ENCODE measurements at places on chromosomes 11 and 22.

- DNase-seq, result no peak
Observed at GRCh38 chr11:85939099-85940015, 84.2 kb downstream of the CCDC83 start.

DNA sequence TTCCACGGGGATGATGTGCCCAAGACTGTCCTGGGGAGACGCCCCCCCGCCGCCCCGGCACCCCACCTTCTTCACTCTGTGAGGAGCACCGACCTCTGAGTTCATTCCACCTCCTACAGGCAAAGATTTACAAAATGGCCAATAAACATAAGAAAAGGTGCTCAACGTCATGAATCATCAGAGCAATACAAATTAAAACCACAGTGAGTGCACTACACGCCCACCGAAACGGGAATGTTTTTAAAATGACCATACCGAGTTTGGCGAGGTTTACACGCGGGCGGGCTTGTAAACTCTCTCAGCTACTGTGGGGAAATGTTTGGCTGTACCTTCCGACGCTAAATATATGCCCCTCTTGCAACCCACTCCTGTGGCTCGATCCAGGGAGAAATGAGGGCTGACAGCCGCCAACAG lies 7.9 kb downstream of the NPTXR start:
- DNase-seq, result no peak

DNA sequence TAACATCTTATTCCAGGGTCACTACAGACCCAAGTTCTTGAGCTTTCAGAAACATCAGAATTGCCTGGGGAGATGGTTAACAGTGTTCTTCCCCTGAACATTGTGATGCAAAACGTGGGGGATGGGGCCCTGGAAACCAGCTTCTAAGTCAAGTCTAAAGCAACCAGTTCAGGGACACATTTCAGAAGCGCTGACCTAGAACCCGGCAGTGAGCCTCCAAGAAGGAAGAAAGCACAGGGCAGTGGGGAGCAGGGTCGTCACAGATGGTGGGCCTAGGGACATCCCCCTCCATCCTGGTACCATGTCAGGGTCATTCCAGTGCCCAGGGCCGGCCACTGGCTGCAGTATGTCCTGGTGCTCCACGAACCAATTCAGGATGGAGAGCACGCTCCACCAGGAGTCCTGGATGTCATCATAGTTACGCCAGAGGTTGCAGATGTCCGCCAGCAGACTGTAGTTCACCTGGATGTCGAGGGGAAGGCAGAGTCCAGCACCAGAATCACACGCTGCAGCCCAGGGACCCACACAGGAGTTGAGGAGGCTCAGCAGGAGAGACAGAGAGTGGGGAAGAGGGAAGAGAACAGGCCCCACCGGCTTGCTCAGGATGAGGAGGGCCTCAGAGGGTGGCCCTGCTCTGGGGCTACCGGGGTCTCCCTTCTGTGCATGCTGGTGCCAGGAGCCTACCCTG lies 5.0 kb downstream of the NAGA start:
- DNase-seq, result no peak

DNA sequence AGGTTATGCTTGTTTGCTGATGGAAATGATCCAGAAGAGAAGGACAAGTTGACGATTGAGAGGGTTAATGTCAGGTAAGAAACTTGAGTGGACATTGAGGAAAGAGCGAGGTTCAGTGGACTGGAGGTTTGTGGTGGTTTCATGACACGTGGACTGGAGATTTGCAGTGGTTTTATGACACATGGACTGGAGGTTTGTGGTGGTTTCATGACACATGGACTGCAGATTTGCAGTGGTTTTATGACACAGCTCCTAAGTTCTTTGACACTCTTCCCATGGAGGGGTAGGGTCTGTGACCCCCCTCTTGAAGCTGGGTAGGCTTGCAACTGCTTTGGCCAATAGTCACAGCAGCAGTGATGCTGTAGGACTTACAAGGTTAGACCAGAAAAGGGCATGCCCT lies 5.4 kb upstream of the MAPK8IP2 start:
- DNase-seq, result no peak

DNA sequence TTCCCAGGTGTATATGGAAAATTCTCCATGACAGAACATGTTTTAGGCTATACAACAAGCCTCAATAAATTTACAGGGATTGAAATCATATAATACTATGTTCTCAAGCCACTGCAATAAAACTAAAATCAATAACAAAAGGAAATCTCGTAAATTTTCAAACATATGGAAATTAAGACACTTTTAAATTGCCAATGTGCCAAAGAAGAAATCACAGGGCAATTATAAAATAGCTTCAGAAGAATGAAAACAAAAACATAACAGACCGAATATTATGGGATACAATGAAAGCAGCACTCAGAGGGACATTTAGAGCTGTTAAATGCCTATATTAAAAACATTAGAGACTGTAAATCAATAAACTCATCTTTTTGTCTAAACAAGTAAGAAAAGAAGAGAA lies 555.7 kb upstream of the B3GAT1 start:
- no peak for DNase-seq

- DNase-seq, result no peak
Observed at GRCh38 chr11:70517988-70518907, 119.9 kb downstream of the CTTN start.

DNA sequence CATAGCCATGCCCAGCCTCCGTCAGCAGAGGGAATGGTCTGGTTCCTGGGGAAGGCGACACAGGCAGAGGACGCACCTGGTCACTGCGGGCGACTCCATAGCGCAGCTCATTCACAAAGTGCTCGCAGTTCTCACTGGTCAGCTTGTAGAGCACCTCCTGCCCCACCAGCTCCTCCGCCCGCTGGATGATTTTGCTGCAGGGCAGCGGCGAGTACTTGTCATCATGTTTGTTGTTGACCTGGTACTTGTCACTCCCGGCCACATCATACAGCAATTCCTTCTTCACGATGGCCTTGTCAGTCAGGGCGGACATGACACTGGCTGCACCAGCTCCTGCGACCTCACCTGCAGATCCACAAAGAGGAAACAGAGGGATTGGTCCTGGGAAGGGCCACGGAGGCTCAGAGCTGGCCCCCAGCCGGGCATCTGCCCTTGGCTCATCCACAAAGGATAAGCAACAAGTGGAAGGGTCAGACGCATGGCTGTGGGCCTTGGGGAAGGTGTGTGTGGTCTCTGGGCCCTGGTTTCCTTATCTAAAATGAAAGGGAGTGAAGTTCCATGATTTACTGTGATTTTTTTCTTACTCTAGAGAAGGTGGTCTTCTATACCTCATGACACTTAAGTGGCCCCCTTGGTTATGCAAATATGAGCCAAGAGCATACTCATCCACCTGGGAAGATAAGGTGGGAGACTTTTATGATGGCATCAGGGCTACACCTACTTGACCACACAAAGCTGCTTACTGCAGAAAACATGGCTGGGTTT lies 24.0 kb downstream of the PLAAT3 start:
- no peak for DNase-seq

DNA sequence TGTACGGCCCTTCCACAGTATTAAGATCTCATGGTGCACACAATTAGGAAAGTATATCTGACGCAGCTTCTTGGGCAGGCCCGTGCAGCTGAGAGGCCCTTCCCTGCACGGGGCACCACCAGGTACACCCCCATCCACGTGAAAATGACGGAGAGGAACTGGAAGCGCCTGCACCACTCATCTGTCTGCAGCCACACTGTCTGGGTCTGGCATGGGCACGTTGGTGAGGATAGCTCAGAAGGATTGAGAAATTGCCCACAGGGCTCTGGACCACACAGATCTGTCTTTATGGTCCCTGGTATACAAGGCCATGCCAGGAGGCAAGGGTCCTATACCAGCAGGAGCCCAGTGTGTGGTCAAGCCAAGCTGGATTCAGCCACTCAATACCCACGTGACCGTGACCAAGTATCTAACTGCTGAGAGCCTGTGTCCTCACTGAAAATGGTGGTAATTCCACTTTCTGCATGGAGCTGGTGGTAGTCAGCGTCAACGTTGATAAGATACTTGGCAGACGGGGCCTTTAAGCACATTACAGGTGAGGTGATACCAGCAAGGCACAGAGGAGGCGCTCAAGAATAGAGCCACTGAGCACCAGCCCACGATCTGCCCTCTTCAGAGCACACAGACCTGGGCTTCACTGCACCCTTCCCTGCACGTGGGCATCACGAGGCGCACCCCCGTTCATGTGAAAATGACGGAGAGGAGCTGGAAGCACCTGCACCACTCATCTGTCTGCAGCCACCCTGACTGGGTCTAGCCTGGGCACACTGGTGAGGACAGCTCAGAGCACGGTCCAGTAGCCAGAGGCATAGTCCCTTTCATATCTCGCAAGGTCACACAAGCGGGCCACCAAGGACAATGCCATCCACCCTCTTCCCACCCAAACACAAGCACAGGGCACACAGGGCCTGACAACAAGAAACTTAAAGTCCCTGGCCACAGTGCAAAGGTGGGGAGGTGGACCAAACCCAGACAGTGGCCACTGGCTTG lies 28.4 kb downstream of the SHANK2 start:
- DNase-seq, result no peak

- no peak for DNase-seq
Observed at GRCh38 chr11:60953781-60954180, 1.8 kb upstream of the SLC15A3 start.

- DNase-seq, result no peak
Observed at GRCh38 chr11:123428116-123428715, 1.9 kb upstream of the GRAMD1B start.

- DNase-seq, result no peak
Observed at GRCh38 chr11:10385696-10386095, 69.4 kb upstream of the AMPD3 start.

DNA sequence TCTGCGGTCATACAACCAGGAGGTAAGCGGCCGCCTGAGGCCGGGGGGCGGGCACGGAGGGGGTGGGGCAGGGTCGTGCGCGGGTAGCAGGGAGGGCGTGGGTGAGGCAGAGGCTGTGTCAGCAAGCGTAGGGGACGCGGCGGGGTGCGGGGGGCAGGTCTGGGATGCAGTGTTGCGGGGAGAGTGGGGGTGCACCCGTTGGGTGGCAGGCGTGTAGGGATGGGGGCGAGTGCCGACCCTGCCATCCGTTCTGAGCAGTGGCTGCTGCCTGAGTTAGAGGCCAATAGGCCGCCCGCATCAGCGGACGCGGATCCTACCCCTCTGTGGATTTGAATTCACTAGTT lies 1.4 kb downstream of the RIC8A start:
- DNase-seq, result no peak

DNA sequence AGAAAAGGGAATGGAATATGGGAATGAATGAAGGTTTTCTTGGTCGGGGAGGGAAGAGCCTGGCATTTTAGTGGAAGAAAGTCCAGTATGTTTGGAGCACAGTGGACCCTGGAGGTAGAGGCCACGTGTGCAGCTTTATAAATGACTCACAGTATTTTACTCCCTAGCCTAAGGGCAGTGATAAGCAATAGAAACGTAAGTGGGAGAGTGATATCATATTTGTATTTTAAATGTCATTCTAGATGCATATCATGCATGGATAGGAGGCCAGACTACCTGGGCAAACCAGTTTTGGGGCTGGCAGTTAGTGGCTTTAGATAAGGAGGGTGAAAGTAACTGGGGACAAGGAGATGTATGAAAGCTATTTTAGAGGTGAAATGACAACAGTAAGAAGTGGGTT lies 174.1 kb downstream of the ARHGAP42 start:
- DNase-seq, result no peak

DNA sequence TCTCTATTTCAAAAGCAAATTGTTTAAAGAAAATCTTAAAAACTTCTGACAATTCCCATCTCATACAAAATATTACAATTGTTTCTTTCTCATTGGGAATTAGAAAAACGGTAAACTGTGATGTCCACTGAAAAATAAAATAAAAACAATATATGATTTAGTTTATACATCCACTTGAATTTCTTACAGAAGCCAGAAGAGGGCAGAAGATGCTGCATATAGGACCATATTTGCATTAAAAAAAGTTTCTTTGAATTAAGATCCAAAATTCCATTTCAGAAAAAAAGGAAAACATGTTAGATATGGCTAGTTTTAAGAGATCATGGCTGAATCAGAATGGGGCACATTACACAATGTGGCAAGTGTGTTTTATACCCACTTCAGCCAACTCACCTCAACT lies 39.3 kb upstream of the LRRC4C start:
- DNase-seq, result no peak

DNA sequence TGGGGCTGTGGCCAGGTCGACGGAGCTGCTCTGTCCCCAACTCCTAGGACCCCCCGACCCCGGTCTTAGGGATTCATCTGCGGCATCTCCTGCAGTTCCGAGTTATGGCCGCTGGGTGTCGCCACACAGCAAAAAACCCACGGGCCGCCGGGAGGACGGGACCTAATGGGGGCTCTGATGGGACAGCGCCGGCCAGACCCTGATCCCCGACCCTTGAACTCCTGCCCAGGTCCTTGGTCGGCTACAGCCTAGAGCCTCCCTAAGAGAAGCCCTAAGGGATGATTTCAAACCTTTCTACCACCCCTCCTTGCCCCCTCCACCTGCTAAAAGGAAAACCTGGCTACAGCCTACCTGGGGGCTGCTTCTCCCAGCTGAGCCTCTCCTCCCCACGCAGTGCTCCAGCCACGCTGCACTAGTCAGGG lies 30.8 kb upstream of the LRRC10B start:
- DNase-seq, result peak; percentile 67

DNA sequence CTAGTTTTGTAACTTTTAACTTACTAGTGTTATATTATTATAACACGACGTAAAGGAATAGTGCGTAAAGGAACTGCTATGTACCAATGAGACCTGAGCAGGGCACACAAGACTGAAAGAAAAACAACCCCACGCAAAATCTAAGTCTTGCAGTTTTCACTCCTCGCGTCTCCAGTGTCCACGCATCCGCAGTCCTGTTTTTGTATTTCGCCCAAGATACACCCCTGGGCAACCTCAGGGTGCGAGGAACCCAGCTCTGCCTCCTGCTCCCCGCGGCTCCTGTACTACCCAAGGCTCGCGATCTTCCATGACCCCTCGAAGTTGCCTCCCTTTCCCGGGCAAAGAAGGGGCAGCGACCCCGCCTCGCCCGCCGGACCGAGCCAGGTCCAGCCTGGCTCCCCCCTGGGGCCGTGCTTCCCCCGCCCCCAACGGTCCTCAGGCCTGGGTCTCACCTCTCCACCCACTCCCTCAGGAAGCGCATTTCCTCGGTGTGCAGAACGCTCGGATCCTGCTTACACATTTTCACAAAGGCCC lies 393 bp downstream of the ST13 start:
- DNase-seq, result no peak

GRCh38 chr11:69948256-69949141 lies 129.3 kb upstream of the FGF3 start:
- no peak for DNase-seq

GRCh38 chr11:25734591-25735211 lies 597.2 kb upstream of the ANO3 start:
- DNase-seq, result no peak

- DNase-seq, result no peak
Observed at GRCh38 chr11:109783840-109784239, 309.4 kb upstream of the ZC3H12C start.

DNA sequence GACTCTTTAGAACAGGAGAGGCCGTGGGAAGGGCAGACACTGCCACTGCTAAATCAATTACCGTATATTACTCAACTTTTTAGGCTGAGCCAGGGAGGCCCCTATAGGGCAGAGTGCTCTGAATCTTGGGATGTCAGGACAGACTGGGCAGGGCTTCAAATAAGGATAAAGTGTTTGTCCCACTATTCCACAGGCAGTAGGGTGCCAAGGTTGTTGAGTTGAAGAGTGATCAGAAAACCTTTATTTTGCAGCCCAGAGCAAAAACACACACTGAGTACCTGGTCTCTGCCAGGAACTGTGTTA lies 1.6 kb upstream of the B4GAT1 start:
- DNase-seq, result no peak
